ENCODE measurements at places on chromosomes 12 and 14.

DNA sequence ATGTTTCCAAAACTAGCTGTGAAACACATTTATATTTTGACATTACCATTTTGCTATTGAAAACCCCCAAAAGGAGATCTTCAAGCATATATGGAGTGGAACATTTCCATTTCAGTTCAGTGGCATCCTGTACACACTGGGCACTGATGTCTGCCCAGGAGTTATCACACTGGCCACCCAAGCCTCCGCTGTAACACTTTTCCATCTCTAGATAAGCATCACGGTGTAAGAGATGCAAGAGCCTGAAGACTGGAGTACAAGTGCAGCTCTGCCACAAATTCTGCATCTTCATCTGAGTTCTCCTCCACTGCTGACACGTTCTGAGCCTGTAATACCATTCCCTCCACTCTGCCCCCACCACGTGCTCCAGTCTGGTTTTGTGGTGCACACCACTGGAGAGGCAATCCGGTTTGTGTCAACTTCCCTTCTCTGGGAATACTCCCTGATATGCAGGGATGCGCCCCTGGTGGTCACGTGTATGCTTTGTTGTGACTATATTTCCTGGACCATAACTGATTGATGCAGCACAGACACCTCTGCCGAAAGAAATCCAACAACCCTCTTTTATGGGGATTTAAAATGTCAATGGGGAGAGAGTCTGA is 12.7 kb downstream of the SPTLC2 start:
- DNase-seq, result peak; percentile 49

- no peak for DNase-seq
Measured at GRCh38 chr12:102356690-102357089, 123.7 kb downstream of the IGF1 start.

DNA sequence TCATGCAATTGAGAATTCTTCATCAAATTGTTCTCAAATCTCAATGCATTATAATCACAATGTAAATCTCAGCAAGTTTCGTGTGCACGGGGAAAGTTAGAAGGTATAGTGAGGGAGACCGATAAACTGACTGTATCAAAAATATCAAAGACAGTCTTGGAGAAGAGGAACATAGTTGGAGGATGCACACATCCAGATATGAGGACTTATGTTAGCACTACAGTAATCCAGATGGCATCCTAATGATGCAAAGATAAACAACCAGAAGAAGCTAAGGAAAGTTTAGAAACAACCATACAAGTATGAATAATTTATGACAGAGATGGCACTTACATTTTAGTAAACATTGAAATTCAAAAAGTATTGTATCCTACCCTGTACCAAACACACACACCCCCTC is 760.1 kb downstream of the RPS29 start:
- DNase-seq, result no peak

DNA sequence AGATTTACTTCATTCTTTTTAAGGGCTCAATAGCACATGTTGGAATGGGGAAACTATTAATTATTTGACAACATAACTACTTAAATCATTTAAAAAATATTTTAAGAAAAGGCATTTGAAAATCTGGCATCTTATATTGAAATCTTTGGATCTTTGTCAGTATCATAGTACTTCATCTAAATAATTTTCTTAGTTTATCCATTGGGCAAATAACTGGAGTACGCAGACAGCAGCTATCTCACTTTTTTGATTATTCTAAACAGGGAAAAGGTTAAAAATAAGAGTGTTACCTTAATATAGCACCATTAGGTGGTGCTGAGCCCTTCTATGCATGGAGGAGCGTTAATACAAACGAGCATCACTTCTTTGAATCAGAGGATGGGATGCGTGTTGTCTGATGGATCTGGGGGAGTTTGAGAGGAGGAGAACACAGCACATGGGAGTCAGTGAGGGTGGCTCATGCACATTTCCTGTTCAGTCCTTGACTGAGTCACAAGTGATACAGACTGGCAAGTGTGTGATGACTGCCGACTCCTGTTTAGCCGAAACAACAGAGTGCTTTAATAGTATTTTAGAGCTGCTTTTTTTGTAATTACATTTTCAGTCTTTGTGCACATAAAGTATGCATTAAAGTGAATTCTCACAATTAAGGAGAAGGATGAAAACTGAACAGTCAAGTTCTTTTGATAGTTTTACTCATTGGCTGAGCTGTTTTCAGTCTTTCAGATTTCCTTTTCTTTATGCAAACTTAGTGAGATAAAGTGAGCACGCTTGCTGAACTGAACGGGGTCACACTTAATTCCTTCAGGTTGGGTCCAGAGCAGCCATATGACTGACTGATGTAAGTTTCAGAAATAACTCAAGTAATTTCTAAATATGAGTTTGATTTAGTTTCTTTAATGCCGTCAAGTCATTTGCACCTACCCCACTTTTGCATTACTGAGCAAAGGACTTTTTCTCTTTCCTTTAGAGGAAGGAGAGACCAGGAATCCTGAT is 92.7 kb downstream of the DIP2B start:
- no peak for DNase-seq

DNA sequence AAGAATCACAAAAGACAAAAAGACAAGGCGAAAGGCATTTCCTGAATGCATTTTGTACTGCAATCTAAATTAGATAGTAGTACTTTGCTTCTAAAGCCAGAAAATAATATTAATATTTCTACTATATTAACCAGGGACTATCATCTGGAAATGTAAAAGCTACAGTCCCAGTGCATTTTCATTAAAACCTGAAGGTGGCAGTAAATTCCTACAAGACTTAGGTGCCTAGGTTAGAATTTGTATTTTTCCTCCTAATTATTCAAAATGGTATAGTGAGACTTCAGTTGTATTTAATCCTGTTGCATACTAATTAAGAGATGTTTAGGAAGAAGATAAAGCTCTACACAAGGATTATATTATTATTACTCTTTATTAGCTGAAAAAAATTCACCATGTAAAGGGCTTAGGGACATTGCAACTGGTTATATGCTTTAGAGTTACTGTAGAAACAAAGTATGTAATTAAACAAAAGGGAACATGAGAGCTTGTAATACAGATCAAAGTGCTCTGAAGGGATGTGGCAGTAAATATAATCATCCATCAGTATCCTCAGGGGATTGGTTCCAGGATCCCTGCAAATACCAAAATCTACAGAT is 53.6 kb downstream of the BRMS1L start:
- no peak for DNase-seq
